ENCODE measurements at places on chromosomes 2 and 18.
A peak's percentile ranks its signal among the peaks of the same experiment; 100 is the strongest.

- DNase-seq, result no peak
These were observed 249.7 kb downstream of the TPGS2 start for GRCh38 chr18:36578871-36579710.

DNA sequence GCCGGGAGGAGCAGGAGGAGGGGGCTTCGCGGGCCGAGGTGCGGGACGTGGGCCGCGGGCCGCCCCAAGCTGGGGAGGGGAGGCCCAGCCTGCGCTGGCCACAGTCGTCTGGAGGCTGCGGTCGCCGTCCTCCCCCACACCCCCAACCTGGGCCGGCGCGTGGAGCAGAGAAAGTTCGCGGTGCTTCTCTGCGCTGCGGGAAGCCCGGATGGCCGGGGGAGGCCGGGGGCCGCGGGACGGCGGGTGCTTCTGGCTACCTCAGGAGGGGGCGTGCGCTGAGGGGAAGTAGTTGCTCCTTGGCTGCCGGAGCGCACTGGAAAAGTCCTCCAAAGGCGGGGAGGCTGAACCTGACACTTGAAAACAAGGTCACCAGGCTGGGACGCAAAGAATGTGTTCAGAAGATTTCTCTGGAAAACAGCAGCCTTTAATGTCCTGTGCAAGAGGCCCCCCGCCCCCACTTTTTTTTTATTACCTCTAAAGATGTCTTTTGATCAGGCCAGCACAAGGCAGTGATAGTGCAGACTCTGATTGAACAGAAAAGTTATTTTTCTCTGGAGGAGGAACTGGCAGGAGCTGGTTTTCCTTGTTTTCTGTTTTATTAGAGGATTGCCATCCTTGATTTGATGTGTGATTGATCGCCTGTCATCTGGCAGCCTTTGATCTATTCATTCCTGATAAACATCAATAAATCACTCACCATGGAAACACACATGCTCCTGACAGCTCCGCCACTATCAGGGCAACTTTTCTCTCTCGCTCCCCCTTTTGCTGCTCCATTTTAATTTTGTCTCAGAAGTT lies 1.6 kb downstream of the TSHZ1 start:
- peak; percentile 48 for DNase-seq

DNA sequence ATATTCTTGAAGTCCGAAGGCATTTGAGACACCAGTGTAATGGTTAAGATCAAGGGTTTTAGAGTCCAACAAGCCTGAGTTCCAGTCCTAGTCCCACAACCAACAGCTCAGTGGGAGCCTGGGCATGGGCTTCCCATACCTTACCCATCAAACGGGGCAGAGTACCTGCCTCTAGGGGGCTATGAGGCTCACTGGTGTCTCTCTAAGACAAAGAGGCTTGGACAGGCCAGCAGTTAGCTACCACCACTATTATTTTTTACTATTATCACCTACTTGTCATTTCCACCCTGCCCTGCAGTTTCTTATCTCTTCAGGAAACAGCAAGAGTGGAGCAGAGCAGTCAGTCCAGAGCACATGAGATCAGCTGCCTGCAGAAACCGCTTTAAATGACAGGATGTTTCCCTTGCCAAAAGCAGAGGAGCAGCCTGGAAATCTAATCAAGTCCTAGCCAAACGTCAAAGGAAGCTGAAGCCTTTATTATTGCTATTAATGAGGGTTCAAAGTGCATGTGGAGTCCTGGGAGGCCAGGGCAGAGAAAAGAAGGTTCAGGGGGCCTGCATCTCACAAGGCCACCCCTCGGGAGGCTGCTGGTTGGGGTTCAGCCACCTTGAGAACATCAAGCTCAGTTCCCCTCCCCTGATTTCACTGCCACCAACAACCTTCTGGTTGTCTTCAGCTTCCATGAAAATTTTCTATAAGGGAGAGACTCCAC lies 66.6 kb downstream of the STPG4 start:
- DNase-seq, result no peak

GRCh38 chr2:143300536-143300935 lies 171.3 kb downstream of the ARHGAP15 start:
- DNase-seq, result no peak

GRCh38 chr2:142725386-142725785 lies 152.1 kb upstream of the KYNU start:
- no peak for DNase-seq

DNA sequence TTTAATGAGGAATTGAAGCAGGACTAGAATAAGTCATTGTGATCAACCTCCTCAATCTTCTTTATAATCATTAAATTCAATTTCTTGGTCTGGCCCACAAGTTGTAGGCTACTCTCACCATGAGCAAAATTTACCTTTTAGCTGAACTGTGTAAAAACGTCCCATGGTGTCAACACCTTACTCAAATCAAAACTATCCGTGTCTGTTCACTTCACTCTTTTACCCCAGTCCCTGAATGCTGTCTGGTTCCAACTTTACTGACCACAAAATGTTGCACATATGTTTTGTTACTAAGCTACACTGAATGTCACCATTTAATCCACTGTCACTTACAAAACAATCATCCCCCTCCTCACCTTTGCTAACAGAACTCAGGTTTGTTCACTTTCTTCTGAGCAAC lies 951.6 kb upstream of the SLC39A10 start:
- no peak for DNase-seq

DNA sequence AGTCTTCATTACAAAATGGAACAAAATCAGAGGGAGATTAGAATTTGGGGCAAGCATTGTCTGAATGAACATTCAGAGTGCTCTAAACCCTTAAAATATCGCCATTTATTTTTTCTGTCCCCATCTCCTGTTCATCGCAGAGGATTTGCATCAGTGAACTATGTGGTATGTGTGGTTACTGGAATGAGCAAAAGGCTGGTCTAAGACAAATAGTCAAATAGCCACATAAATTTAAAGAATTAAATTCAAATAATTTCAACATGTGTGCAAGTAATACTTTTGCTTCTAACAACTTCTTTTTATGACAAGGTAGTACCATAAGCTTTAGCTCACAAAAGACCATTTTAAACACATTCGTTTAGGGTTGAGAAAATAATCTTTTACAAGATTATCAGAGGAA lies 82.6 kb upstream of the ST8SIA3 start:
- DNase-seq, result no peak

- no peak for DNase-seq
These were observed 16.0 kb upstream of the SNORC start for GRCh38 chr2:232854082-232854481.

GRCh38 chr2:78757640-78758039 lies 267.9 kb upstream of the REG3G start:
- no peak for DNase-seq

DNA sequence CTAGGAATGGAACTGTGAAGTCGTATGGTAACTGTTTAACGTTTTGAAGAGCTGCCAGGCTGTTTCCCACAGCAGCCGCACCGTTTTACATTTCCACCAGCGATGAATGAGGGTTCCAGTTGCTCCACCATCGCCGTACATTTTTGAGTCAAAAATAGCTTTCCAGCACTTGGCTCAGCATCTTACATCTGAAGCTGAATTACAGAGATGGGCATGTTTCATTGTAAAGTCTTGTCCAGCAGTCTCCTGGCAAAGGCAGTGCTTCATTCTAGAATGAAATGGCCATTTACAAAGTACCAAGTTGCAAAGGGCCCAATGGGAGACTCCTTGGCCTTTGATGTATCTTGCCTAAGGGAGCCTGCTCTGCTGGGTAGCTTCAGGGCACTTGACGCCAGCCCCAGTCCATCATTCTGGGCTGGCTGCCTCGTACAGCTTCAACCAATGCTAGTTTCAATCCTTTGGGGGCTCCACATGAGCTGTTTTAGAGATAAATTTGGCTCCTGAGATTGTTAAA lies 45.1 kb downstream of the ATIC start:
- no peak for DNase-seq

- DNase-seq, result no peak
These were observed 107.1 kb downstream of the TWIST2 start for GRCh38 chr2:238954841-238955591.

DNA sequence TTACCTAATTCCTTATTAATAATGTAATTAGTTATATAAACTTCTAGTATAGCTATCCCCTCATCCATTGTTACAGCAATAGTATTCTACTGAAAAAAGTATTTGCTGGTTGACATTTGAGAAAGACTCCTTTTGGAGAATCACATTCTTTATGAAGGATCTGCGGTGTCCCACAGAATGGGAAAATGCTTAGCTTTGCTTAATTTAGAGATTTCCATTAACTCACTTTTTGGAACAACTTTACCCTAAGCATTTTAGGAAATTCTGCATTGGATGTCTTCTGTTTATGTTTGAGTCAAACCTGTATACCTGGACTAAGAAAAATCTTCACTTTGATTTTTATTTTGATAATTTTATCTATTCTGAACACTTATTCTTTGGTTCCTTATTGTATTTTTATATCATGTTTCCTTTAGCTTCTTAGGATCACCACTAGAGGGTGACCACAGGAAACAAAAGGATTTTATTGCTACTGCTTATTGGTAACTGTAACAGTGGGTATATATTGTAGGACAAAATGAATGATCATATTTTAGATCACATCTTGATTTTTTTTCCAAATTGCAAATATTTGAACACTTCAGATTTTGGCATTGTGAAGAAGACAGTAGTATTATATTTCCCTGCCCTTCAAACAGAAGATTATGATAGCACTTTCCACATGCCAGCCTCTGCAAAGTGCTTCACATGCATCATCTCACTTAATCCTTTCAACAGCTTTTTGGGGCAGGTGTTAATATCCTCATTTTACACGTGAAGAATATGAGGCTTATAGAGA lies 79.6 kb downstream of the MIB1 start:
- DNase-seq, result no peak

GRCh38 chr2:229686122-229686919 lies 28.0 kb downstream of the DNER start:
- DNase-seq, result no peak

DNA sequence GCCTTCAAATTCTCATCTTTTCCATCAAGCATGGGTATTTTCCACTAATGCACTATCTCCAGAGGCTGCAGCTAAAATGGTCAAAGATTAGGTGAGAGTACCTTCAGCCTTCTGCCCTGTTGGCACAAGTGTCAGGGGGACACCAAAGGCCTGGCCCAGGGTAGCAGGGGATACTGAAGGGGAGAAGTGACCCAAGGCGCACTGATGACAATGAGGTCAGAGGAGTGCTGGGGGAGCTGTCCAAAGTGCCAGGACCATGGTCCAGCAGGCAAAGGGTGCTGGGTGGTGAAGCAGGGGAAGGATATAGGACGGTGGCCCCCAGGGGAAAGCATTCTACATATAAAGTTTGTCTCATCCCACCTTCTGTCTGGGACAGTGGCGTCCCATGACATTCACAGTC lies 303.4 kb downstream of the SMAD2 start:
- DNase-seq, result no peak

- no peak for DNase-seq
These were observed 1.6 kb upstream of the ERMN start for GRCh38 chr2:157327200-157327599.

DNA sequence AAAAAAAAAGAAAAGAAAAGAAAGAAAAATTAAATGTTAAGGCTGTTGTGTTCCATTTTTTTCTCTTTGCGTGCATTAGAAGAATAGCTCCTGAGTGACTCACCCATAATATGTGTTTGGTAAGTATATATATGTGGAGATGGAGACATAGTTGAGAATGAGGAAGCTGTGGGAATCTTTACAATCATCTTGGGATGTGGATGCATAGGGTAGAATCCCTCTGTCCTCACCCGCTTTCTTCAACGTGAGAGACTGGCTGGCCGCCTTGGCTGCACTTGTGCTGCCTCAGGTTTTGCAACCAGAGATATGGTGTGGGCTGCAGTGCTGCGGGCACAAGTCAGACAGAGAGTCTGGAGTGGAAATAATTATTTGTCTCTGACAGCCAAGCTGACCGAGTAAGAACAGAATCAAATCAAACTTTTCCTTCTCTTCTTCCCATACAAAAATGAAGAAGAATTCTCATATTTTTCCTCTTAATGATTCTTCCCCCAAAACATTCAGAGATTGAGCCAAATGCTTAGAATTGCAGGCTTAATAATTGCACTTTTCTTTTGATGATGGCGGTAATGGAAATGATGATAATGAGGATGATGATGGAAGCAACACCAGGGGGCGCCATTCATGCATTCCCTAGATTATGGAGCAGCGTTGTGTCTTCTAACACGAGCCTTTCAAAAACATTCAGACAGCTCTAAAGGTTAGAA lies 48.5 kb downstream of the SERPINB7 start:
- DNase-seq, result no peak

DNA sequence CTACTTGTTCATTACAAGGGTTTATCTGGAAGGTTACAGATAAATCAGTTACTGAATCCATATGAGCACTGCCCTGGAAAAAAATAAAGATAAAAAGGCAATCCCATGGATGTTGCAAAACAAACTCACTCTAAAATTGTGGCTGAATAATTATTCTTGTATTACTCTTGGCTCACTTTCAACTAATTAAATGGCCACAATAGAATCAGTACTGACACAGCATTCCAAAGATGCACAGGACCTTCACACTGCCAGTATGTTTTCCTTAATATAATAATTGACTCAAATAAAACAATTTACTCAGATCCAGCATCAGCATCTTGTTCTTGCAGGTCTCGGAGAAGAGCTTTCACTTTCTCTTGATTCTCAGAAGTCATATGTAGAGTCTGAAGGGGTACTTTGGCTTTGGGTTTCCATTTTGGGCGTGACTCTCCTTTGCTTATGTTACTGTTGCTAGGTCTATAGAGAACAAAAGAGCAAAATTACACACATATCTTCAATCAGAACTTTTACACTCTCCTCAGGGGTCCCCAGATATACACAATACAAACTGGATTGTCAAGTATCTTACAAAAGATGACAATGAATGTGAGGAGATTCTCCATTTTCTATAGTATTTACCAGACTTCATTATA lies 12.6 kb downstream of the DHX57 start:
- no peak for DNase-seq

DNA sequence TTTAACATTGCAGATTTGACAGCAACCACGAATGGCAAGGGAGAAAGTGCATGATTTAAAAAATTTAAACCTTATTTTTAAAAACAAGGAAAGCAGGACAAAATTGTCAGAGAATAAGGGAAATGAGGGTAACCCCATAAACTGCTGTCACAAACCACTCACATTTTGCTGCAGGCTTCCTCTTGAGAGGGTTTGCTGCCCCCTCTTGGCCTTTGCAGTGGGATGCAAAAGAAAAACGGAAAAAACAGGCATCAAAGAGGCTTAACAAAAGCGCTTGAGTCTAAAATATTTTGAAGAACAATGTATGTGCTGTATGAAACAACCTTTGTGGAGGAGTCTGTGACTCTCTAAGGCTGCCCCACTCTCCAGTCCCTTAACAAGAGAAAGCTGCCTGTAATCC lies 91.6 kb downstream of the TMX3 start:
- DNase-seq, result peak; percentile 72

- peak; percentile 52 for DNase-seq
These were observed 82.2 kb downstream of the CHRNA1 start for GRCh38 chr2:174682007-174682577.
